HuH-7.5 (cell line): ENCODE measurements at places on chromosomes 6 and 20.
A peak's percentile ranks its signal among the peaks of the same experiment; 100 is the strongest.

DNA sequence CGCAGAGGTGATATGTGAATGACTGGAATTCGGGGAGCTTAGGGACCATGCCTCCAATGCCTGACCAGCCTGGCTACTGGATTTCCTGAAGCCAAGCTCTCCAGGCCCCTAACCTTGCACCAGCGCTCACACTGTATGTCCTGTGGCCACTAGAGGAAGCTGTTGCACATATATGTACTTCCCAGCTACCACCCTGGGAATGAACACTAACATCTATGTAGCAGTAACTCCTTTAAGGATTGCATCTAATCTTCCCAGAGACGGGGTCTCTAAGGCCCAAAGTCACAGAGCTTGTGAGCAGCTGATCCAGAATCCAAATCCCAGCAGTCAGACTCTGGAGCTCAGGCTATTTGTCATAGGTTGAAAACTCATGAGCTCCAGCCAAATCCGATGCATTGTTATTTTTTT, 20.4 kb upstream of the BPIFB1 start:
- no peak for DNase-seq

DNA sequence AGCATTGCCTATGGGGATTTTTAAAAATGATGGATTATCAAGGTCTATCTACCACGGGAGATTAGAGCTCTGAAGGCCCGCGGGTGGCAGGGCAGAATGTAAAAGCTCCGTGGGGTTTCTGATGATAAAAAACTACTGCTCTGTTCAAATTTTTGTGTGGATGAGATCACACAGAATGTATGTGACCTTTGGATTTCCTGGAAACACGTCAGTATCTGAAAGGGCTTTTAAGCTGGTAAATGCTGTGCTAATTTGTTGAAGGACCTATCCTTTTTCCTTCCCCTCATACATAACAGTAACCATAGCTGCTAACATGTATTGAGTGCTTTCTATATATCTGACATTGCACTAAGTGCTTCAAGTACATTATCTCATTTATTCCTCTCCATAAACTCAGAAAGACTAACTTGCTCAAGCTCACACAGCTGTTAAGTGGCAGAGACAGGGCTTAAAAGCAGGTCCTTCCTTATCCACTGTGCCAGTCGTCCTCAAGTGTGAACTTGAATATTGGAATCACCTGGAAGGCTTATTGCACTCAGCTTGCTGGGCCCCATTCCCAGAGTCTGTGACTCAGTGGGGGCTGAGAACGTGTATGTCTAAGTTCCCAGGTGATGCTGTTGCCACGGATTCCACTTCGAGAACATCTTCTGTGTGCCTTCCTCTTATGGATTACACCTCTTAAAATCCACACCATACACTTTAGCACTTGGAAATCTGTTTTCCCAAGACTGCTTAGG, 1.9 kb upstream of the TMEM242 start:
- peak; percentile 25 for DNase-seq

DNA sequence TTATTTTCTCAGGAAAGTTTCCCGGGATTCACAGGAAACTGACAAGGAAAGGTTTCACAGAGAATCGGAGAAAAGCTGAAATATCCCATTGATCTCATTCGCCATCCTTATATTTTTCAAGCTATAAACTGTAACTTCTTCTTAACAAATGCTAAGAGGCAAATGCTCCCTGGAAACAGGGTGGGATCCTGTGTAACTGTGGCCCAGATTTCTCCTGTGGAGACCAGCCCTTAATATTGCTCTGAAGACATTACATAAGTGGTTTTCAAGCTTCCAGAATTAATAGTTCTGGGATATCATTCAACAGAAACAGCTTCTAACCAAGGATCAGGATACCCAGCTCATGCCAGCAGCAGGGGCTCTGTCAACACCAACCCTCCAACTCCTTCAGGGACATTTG, 69.2 kb downstream of the THBS2 start:
- no peak for DNase-seq

DNA sequence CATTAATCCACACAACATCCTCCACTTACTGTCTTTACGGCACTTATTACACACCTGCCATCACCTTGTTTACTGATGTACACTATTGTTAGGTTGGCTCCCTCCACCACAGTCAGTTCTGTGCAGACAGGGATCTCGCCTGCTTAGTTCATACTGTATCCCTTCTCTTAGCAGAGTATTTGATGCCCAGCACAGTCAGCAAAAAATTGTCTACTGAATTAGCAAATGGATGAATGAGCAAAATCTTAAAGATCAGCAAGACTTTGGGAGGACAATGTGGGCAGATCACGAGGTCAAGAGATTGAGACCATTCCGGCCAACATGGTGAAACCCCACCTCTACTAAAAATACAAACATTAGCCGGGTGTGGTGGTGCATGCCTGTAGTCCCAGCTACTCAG, 109.8 kb upstream of the ATXN1 start:
- no peak for DNase-seq

DNA sequence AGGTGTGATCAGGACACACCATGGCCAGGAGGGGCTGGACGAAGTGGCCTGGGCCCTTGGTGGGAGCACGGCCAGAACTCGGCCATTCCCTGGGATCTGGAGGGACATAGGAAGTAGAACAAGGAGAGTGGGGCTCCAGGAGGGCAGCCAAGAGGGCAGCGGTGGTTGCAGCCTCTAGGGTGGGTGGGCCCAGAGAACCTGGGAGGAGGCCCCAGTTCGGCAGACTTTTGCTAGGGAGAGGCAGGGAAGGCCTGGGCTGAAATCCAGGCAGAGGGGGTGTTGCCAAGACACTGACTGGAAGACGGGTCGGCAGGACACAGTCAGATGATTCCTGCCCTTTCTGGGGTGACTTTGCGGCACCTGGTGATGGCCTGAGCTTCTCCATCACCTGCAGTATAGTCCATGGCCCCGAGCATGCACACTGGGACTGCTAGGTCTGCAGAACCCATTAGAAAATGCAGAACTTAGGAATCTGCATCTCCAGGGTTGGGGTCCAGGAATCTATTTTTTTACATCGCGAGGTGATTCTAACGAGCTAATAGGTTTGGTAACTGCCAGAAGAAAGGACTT, 224.8 kb downstream of the SYNDIG1 start:
- no peak for DNase-seq

- DNase-seq = peak; percentile 53
These were observed 792 bp downstream of the SNAP25 start for GRCh38 chr20:10219452-10219791.

- DNase-seq = no peak
These were observed 6.4 kb downstream of the EDN1 start for GRCh38 chr6:12296604-12297003.

GRCh38 chr20:48937674-48938073, 16.2 kb downstream of the ARFGEF2 start:
- DNase-seq = no peak

DNA sequence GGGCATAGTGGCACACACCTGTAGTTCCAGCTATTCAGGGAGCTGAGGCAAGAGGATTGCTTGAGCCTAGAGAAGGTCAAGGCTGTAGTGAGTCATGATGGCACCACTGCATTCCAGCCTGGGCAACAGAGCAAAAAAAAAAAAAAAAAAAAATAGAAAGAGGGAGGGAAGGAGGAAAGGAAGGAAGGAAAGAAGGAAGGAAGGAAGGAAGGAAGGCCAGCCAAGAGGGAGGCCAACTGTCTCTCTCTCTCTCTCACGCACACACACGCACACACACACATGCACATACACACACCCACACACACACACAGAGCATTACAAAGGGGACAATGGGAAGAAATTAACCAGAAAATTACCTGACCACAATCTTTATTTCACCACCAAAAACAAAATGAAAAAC, 50.6 kb upstream of the COL9A1 start:
- no peak for DNase-seq

DNA sequence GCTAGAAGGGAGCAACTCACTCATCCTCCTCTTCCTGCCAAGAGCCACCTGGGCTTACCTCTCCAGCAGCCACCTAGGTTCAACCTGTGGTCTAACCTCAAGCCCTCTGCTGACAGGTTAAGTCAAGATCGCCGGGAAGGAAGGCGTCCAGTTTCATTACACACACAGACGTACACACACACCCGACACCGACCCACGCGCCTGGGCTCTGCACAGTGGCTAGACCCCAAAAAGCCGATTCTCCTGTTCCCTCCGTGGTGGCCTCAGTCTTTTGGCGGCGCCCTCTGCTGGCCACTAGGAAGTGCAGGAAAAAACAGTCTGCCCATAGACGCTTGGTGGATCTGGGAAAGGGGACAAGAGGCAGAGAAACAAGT, 52.8 kb downstream of the MRPL14 start:
- peak; percentile 87 for DNase-seq

GRCh38 chr20:24779946-24780345, 169.1 kb upstream of the CST7 start:
- DNase-seq = no peak

DNA sequence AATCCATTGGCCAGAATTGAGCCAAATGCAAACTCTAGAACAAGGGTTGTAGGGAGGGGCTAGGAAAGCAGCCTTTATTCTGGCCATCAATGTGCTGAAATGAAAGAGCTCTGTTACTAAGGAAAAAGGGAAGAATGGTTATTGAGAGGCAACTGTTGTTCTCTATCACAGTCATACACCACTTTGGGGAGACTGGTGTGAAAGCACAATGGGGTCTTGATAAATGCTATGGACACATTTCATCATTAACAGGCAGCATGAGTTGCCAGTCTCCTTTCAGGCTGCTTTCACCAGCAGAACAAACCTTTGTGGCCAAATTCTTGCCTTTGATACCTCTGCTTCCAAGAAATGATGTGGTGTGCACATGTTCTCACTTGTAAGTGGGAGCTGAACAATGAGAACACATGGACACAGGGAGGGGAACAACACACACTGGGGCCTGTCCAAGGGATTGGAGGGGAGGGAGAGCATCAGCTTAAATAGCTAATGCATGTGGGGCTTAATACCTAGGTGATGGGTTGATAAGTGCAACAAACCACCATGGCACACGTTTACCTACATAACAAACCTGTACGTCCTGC, 86.2 kb downstream of the CDS2 start:
- DNase-seq = no peak

GRCh38 chr20:6665161-6665560, 102.3 kb upstream of the BMP2 start:
- DNase-seq = no peak

DNA sequence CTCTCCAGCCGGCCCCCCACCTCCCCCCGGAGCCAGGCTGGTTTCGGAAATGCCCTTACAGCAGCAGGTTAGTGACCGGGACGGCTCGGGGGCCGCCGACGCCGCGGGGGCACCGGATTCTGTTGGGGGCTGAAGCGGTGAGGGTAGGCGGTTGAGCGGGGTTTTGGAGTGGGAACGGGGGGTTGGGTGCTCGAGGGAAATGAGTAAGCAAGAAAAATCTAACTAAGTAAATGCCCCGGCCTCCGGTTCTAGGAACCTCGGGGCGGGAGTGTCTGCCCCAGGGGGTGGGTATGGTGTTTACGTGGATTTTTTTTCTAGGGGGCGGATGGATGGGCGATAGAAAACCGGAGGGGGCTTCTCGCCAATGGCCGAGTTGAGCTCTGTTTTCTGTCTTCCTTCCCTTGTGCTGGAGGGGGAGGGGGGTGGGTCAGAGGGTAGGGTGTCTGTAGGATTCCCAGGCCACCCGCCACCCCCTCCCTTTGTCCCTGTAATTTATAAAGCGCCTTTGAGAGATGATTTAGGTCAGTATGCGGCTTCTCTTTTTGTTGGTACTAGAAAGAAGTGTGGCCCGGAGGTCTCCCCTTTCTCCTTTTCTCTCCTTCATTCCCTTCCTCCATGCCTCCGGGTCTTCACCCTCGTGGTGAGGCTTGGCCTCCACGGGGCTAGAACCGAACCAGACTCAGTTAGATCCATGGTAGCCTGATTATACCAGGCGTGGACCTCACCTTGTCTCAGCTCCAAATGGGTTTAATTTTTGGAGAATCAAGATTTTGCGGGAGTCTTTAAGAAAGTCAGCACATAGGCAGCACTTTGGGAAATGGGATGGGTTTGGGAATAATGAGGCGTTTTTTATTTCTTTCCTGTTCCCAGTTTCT, 2.3 kb downstream of the E2F3 start:
- peak; percentile 28 for DNase-seq

- no peak for DNase-seq
These were observed 513.3 kb upstream of the NOX3 start for GRCh38 chr6:155968921-155969320.

DNA sequence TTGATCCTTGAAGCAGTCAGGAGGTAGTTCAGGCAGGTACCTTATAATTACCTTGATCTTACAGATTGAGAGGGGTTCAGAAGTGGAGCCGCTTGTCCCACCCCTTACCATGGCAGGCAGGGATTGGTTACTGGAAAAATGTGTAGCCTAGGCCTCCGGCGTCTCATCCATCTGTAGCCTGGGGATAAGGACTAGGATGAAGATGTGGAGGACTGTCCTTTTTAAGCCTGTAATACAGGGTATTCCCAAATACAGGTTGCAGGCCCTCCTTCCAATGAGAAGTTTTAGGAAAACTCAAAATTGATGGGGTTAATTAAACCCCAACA, 2.8 kb downstream of the HMGA1 start:
- no peak for DNase-seq

DNA sequence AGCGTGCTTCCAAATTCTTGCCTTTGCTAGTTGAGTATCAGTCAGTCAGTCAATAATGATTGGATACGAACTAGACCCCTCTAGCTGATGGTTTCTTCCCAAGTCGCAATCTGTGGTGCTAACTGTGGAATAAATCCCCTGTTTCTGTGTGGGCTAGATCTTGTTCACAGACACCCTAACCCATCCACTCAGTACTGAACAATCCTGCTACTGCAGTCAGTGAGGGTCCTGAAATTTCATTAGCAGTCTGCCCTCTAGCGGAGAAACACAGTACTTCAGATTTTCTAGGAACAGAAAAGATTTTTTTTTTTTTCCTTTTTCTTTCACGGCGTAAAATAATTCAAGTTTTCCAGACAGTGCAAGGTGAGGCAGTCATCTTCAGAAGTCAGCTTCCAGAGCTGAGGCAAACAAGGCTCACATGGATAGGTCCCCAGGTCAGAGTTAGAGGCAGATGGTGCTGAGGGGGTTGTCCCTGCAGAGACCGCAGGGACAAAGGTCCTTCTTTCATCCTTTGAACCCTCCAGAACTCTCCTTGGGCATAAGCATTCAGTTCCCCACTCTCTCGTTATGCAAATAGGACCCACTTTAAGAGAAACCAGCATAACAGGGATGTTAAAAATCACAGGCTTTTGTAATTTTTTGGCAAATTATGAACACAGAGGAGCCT, 119.6 kb downstream of the SCML4 start:
- DNase-seq = peak; percentile 53

DNA sequence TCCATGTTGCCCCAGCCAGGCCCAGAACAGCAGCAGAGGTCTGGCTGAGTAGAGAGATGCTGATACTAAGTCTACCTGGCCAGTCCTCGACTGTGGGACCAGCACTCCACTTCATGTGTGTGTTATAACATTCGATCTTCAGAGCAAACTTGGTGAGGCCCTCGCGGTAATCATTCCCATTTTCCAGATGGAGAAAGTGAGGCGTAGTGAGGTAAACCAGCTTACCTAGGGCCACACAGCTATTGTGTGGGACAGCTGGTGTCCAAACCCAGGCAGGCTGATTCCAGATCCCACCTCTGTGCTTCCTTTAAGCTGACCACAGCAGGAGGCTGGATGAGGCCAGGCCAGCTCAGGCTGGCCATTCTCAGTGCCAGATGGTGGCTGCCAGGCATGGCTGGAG, 47.7 kb upstream of the SLC32A1 start:
- no peak for DNase-seq
